ENCODE measurements at places on chromosomes 1 and 21. TPM values are rescaled to one million over a fixed set of nuclear protein-coding genes. Genes with fewer than 3 reads are reported as not detected.

The MAN1C1 gene
- total RNA-seq = 20.9 TPM

The RYR2 gene
- 0.44 TPM for total RNA-seq

The C1orf141 gene
- total RNA-seq = not detected

The PCSK9 gene
- total RNA-seq = not detected

The AMY1C gene
- not detected for total RNA-seq

The OPTC gene
- total RNA-seq = not detected

The PLPP3 gene
- 258 TPM for total RNA-seq

The RNU1-4 gene
- under 0.01 TPM for total RNA-seq

The MTARC2 gene
- total RNA-seq = 21.4 TPM

The EDN2 gene
- 1.1 TPM for total RNA-seq

The OLFM3 gene
- not detected for total RNA-seq

The TEX38 gene
- not detected for total RNA-seq

The PPP1R15B gene
- 51.7 TPM for total RNA-seq

The ADGRB2 gene
- 4.5 TPM for total RNA-seq
